Natural killer cell treated with Interleukin-12 subunit alpha and Interleukin-12 subunit beta and Interleukin-15 and Interleukin-18, amount 100 ng/mL, for 72 hours (primary cell): ENCODE measurements at places on chromosomes 5 and 9. TPM values are rescaled to one million over a fixed set of nuclear protein-coding genes. Genes with fewer than 3 reads are reported as not detected.

GRCh38 chr5:160171666-160172065 lies 52.4 kb upstream of the PWWP2A start:
- no peak overlapping the region for H3K27ac ChIP-seq
- no peaks in the 10 kb centered on the region for H3K4me1 ChIP-seq
- DNase-seq = no peak
- peaks cover 7% of the 10 kb centered on the region for H3K27me3 ChIP-seq
- H3K36me3 ChIP-seq = no peaks in the 10 kb centered on the region

GRCh38 chr5:76930083-76930482 lies 22.8 kb upstream of the CRHBP start:
- H3K27me3 ChIP-seq = peaks cover 24% of the 10 kb centered on the region
- no peaks in the 10 kb centered on the region for H3K4me1 ChIP-seq
- H3K4me3 ChIP-seq = no peak overlapping the region
- no peak overlapping the region for H3K27ac ChIP-seq

GRCh38 chr5:30874241-30875034 lies 319.0 kb upstream of the CDH6 start:
- no peak for DNase-seq
- H3K4me3 ChIP-seq = no peak overlapping the region
- H3K27me3 ChIP-seq = no peaks in the 10 kb centered on the region
- H3K27ac ChIP-seq = no peak overlapping the region

- no peak overlapping the region for H3K4me3 ChIP-seq
- DNase-seq = no peak
Measured at GRCh38 chr5:67537439-67538148, 341.0 kb upstream of the CD180 start.

- H3K27ac ChIP-seq = no peak overlapping the region
- DNase-seq = no peak
- no peaks in the 10 kb centered on the region for H3K4me1 ChIP-seq
- no peaks in the 10 kb centered on the region for H3K36me3 ChIP-seq
- no peaks in the 10 kb centered on the region for H3K27me3 ChIP-seq
Measured at GRCh38 chr5:179113945-179114641, 53.9 kb downstream of the ZNF354C start.

DNA sequence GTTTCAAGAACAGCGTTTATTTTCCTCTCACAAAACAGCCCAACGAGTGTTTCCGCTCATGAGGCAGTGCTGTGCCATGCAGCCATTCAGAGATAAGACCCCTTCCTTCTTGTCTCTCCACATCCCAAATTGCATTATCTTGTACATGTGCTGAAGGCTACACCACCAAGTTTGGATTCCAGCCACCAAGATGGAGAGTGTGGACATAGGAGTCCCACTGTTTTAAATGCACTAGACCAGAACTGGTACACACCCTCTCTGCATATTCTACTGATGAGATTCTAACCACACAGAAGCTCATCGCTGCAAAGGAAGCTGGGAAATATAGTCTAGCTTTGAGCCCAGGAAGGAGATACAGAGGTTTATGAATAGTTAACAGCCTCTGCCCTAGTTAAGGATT lies 509.4 kb downstream of the NFIB start:
- peaks cover 5% of the 10 kb centered on the region for H3K36me3 ChIP-seq
- no peak overlapping the region for H3K27ac ChIP-seq
- no peak for DNase-seq
- no peaks in the 10 kb centered on the region for H3K4me1 ChIP-seq
- H3K4me3 ChIP-seq = no peak overlapping the region

GRCh38 chr9:134403682-134404301 lies 77.5 kb downstream of the RXRA start:
- H3K36me3 ChIP-seq = peaks cover 5% of the 10 kb centered on the region
- peak overlapping the region; percentile 33 for H3K4me3 ChIP-seq
- H3K27me3 ChIP-seq = peaks cover 2% of the 10 kb centered on the region
- H3K4me1 ChIP-seq = peaks cover 30% of the 10 kb centered on the region
- peak overlapping the region; percentile 35 for H3K27ac ChIP-seq

DNA sequence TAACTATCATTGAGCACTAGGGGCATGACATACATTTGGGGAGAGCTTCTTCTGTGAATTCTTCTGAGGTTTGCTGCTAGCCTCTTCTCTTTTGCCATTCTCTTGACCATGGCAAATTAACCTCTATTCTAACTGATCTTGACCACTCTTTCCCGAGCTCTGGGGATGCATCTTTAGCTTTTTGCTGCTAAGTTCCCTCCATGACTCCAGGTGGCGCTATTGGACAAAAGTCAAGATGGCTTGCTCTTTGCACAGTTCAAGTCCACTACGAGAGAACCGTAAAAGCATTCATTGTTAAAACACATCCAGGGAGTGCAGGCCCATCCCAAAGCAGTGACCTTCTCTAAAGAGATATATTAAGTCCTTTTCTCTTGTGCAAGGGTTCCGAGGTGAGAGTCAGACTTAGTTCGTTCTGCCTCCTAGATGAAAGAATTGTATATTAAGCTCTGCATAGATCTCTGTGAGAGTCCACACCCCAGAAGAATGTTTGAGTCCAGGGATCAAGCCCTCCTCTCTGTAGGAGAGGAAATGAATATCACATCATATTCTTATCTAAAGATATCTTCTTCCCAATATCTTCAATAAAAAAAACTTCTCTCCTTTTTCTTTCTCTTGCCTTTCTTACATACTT lies 1152.9 kb upstream of the CDH6 start:
- no peaks in the 10 kb centered on the region for H3K27me3 ChIP-seq
- H3K36me3 ChIP-seq = no peaks in the 10 kb centered on the region
- no peaks in the 10 kb centered on the region for H3K4me1 ChIP-seq
- DNase-seq = no peak
- H3K4me3 ChIP-seq = no peak overlapping the region

DNA sequence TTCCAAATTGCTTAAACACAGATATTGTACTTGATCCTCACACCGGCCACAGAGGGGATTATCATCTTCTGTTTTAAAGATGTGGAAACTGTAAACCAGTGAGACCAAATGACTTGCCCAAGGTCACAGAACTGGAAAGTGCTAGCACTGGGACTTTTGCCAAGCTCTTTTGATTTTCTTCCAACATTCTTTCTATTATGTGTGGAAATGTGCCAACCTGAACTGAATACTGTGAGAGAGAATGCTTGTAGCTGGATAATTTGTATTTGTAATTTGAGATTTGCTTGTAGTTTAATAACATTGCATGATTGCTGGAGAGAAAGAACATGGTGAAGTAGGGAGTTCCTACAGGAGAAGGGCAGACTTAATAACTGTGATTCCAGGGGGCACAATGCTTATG lies 977.9 kb upstream of the NUDT12 start:
- no peaks in the 10 kb centered on the region for H3K4me1 ChIP-seq
- no peak for DNase-seq
- H3K27me3 ChIP-seq = no peaks in the 10 kb centered on the region

DNA sequence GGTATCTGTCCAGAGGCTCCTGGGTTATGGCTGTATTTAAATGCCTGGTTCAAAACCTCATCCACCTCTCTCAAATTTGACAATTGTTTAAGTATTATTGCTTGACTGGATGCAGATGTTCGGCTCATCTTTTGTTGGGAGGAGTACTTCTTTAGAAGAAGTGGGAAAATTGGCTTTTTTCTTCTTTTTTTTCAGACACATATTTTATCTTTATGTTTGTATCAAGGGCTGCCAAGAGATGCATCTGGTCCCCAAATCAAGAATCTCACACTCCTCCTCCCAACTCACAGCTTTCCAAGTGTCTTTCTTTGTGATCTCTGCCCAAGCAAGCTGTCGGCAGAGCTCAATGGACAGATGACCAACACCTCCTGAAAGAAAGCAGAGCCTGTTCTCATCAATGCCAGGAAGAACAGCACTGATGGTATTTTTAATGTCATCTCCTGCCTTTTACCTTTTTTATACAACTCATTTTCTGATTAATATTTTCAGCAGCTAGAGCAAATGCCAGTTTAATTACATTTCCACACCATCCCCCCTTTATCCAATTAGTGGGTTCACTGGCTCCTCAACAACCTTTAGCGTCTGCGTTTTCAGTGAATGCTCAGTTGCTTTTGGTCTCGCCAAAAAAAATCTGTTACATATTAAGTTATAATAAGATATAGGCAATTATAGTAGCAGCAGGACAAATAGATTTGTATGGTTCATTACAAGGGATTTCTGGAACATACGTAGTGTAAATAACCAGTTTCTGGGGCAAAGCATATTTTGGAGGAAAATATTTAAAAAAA lies 110.3 kb upstream of the SLIT3 start:
- H3K4me1 ChIP-seq = no peaks in the 10 kb centered on the region
- H3K4me3 ChIP-seq = no peak overlapping the region
- no peak for DNase-seq
- no peak overlapping the region for H3K27ac ChIP-seq
- H3K27me3 ChIP-seq = peaks cover 8% of the 10 kb centered on the region
- no peaks in the 10 kb centered on the region for H3K36me3 ChIP-seq

DNA sequence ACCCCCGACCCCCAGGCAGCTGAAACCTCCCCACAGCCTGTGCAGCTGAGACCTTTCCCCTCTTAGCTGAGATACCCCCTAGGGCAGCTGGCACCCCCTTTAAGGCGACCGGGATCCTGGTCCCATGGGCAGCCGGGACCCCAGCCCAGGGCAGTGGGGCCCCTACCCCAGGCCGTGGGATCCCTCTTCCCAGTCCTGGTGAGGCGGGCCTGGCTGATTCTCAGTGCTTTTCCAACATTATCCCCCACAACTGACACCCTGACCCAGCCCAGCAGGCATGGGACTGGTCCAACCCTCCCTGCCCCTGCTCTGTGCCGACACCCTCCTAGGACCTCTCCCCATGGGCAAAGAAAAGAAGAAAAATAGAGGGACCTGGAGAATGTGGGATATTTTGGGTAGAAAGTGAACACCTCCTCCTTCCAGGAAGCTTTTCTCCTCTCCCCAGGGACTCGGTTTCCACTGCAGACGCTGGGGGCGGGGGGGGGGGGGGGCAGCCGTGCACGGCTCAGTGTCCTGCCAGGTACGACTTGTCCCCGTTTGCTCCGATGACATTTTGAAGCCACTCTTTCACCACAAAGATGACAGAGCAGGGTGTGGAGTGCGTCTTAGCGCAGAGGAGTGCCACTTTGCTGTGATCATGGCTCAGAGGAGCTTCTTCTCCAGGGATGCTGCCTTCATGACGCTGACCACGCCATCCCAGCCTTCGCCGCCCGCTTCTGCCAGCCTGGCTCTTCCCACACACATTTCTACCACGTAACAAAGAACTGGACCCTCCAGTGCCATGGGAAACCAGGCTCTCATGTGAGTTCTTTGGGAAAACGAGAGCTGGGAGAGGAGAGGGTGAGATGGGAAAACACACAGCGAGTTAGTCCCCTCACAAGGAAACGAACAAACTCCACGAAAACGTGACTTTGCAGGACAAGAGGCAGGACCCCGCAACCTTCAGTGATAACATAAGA lies 47.5 kb downstream of the MRPL36 start:
- no peaks in the 10 kb centered on the region for H3K4me1 ChIP-seq
- H3K36me3 ChIP-seq = no peaks in the 10 kb centered on the region
- H3K27ac ChIP-seq = no peak overlapping the region
- H3K27me3 ChIP-seq = no peaks in the 10 kb centered on the region
- H3K4me3 ChIP-seq = no peak overlapping the region

- peak overlapping the region; percentile 67 for H3K27ac ChIP-seq
- peaks cover 7% of the 10 kb centered on the region for H3K27me3 ChIP-seq
- peaks cover 31% of the 10 kb centered on the region for H3K4me1 ChIP-seq
- H3K36me3 ChIP-seq = no peaks in the 10 kb centered on the region
- no peak for DNase-seq
Measured at GRCh38 chr5:372996-373709, 51.6 kb downstream of the AHRR start.

- H3K27me3 ChIP-seq = peaks cover 42% of the 10 kb centered on the region
- H3K4me1 ChIP-seq = peaks cover 3% of the 10 kb centered on the region
- H3K27ac ChIP-seq = no peak overlapping the region
- no peak for DNase-seq
Measured at GRCh38 chr5:142609142-142609541, 76.7 kb downstream of the FGF1 start.

DNA sequence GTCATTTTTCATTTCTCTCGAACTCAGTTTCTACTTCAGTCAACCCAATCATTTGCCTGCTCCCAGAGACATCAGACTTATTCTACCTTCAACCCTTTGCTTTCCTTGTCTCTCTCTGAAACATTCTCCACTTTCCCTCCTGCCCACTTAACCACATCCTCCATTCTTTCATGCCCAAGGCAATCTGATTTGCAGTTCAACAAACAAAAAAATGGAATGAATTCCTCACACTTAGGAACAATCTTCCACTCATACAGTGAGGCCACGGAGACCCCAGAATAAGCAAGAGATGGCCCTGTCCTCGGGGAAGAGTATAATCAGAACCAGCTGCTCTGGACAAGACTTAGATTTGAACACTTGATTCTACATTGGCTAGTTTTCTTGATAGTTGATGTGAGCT lies 180.5 kb downstream of the RFK start:
- H3K27me3 ChIP-seq = peaks cover 20% of the 10 kb centered on the region
- H3K4me1 ChIP-seq = no peaks in the 10 kb centered on the region
- H3K4me3 ChIP-seq = no peak overlapping the region
- H3K36me3 ChIP-seq = no peaks in the 10 kb centered on the region
- H3K27ac ChIP-seq = no peak overlapping the region

- DNase-seq = no peak
- peaks cover 19% of the 10 kb centered on the region for H3K36me3 ChIP-seq
- no peaks in the 10 kb centered on the region for H3K4me1 ChIP-seq
- no peak overlapping the region for H3K27ac ChIP-seq
Measured at GRCh38 chr5:54332720-54333119, 22.3 kb upstream of the ARL15 start.

DNA sequence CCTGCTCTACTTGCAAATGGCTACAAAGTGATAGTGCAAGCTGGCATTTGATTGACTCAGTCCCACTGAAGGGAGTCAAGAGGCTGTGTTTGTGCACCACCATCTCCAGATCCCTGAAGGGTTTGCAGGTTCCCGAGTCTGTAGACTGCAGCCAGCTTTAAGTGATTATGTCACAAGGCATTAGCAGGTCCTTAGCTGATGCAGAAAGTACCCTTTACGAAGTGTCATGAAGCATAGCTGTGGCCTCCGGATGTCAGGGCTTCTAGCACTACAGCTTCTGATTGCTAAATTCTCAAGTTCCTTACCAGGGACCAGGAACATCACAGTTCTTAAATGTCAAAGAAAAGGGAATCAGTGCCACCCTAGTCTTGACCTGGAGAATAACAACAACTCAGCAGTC lies 311.3 kb upstream of the TRPC7 start:
- no peaks in the 10 kb centered on the region for H3K4me1 ChIP-seq
- no peak overlapping the region for H3K27ac ChIP-seq
- DNase-seq = no peak
- H3K27me3 ChIP-seq = no peaks in the 10 kb centered on the region

Gene NUTM2G
- not detected for total RNA-seq

Gene FAM114A2
- total RNA-seq = 34.9 TPM

Gene SLC6A7
- not detected for total RNA-seq
